ENCODE measurements at places on chromosomes 6 and 20.

GRCh38 chr20:23179766-23180403 lies 93.8 kb upstream of the CD93 start:
- no peak for DNase-seq

- no peak for DNase-seq
Observed at GRCh38 chr6:140380427-140381218, 1006.2 kb upstream of the CITED2 start.

GRCh38 chr6:138038142-138038870 lies 68.9 kb downstream of the PERP start:
- no peak for DNase-seq

- DNase-seq: no peak
Observed at GRCh38 chr20:54048481-54048880, 21.9 kb downstream of the BCAS1 start.

- no peak for DNase-seq
Observed at GRCh38 chr20:59386809-59387208, 86.4 kb downstream of the EDN3 start.

DNA sequence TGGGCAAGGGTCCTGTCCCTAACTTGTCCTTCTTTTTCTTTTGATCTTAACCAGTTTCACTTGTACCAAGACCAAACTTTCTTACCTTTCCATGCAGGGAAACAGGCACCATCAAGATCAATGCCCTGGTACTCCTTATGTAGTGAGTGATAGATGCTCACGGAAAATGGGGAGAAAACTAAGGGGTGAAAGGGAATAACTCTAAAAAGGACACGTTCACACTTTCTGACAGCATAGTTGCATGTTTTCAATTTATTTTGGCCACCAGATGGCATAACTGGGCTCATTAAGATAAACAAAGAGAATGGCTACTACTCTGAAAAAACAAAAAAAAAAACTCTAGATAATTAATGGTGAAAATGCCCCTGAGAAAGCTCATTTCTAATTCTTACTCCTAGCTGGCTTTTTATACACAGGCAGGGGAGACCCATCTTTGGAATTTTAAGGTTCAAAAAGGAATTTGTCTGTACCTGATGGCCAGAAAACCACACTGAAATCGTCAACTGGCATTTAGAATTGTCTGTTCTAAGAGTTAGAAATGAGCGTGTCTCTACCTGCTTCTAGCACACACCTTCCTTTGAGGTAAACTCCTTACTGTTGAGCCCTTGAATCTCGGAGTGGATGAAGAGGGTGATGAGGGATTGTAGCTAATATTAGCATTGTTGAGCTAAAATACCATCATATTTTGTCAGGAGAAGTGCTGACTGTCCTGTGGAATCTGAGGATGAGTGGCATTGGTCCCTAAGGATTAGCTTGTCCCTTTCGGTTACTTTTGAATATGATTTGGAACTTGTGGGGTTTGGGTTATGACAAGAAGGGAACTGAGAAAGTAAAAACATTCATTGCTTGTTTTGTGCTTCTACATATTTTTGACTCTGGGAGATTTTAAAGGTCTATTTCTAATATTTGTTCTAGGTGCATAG lies 62.2 kb upstream of the DDR1 start:
- peak; percentile 18 for DNase-seq

DNA sequence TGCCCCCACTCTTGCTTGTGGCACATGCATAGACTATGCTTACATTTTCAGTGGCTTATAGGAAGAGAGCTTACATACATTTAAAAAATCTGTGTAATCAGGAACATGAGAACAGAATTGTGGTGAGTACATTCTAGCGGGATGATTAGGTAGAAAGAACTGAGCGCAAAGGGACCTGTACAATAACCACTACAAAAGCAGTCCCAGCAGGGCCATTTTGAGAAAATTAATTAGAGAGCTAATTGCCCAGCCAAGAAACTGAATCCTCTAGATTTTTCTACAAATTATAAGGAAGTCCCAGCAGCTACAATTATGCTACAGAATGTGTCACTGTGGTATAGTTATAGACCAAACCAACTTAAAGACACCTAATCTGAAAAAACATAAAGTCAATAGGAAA lies 105.6 kb upstream of the TNFAIP3 start:
- no peak for DNase-seq

DNA sequence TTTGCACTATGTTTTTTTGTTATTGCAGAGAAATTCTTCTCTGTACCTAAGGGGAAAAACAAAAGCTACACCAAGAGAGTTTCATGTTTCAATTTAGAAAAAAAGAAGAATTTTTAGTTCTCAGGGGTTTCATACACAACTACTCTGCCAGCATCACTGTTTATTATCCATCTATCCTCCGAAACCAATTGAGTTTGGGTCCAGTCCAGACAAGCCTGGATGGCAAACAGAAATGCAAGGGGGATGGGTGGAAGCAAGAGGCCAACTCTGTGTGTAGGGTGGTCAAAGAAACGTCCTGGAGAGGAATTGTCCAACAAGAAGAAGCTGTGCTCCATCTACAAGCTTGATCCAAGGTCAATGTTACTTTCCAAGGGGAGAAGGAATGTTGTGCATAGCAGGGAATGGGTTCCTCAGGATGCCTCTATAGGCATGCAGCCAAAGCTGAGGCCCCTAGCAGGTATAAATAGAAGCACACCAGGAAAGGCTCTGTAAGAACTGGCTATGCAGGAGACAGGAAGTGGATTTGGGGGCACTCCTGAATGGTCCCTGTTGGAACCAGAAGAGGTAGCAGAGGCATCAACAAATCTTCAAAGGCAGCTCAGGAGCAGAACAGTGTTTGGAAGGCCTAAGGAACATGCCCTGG lies 64.4 kb downstream of the FILIP1 start:
- DNase-seq: no peak

DNA sequence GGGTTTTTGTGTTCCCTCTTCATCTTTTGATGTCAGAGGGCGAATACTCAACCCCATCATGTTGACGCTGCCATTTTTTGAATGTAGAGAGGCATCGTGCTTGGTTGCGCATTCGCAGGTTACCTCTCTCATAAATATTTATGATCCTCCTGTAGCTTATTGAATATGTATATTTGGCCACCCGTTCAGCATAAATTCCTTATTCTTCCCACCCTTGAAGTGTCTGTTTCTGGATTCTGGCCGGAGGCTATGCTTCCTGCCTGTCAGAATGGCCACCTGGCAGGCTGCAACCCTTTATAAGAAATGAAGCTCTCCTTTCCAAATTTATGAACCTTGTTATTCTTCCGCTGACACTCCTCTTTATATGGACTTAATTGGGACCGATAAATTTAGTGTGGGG lies 40.9 kb downstream of the FAM50B start:
- DNase-seq: no peak
